ENCODE measurements at places on chromosomes 4 and X.

GRCh38 chrX:77009691-77010090, 437.5 kb upstream of the FGF16 start:
- no peak for DNase-seq

GRCh38 chrX:35670889-35671288, 127.3 kb upstream of the MAGEB16 start:
- DNase-seq: no peak

GRCh38 chrX:145953628-145954027, 136.0 kb downstream of the SLITRK2 start:
- DNase-seq: no peak

GRCh38 chrX:38008658-38009057, 2.3 kb downstream of the SYTL5 start:
- no peak for DNase-seq

- DNase-seq: no peak
Measured at GRCh38 chr4:170674176-170674575, 584.4 kb upstream of the AADAT start.

- no peak for DNase-seq
Measured at GRCh38 chr4:168528131-168528949, 31.5 kb downstream of the PALLD start.

DNA sequence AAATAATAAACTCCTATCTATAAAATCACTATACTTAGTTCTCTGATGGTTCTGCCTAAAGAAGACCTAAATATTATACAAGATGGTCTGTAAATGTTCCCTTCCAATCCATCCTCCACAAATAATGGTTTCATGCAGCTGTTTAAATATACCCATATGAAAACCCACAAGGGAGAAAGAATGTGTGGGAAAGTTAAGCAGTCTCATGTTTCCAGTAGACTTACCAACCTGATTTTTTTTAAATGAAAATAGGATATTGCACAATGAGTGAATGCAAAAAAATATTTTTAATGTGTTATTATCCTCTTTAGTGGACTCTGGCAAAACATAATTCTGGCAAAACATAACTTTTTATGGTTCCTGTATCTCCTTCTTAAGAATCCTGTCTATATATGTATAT, 23.3 kb downstream of the CAMK2D start:
- DNase-seq: no peak

DNA sequence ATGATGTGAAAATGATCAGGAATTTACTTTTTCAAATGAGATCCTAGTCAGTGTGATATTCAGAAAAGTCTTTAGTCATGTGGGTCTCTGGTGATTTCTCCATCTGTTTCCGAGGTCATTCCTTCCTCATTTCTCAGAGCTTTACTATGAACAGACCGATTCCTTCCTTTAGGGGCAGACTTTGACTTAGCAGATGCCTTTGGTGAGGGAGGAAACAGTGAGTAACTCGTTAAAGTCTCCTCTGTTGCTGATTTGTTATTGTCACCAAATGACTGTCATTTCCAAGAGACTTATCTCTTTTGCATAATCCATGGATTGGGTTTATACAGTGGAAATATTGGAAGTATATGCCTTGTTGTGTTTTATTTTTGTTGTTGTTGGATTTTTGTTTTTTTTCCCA, 76.2 kb upstream of the CD99 start:
- no peak for DNase-seq

DNA sequence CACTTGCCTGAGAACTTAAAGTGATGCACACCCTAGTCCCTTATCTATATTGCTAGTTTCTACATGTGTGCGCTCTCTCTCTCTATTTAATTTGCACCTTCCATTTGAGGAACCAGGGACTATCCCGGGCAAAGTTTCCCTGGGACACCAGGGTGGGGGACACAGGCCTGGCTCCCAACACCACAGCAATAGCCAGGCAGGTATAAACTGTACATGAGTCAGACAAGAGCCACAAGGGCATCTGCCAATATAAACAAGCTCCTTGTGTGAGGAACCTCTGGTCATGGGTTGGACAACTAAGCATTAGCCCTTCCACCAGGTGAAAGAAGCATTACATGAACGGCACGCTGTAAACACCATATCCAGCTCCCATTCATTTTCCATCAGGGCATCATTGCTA, 455.5 kb downstream of the STIM2 start:
- no peak for DNase-seq

DNA sequence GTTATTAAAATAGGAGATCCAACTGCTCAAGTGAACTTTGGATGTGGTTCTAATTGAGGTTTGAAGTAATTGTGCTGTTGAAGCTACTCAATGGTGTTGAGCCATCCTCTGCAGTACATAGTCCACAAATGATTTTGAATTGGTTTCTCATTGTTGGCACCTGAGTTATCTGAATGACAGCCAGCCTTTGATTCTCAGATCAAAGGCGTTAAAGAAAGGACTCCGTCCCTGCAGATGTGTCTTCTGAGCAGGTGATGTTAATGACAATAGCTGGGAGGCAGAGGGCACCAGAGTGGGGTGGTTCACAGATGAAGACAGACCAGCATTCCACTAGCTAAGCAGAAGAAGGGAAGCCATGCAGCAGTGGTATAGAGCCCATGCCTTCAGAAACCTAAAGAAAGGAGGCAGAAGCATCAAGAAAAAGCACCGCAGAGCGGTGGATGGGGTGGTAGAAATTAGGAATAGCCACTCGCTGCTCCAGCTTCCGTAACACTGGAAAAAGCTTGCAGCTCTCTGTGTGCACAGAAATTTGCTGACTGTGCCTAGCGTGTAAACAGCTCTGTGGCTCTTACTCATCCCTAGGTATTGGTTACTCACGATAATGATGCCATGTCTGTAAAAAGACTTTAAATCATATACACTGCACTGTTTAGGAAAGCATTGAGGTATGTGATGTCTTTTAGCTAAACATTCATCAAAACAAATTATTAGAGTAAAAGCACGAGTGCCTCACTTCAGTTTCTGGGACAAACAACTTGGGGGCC, 79.2 kb upstream of the CLCN4 start:
- no peak for DNase-seq

DNA sequence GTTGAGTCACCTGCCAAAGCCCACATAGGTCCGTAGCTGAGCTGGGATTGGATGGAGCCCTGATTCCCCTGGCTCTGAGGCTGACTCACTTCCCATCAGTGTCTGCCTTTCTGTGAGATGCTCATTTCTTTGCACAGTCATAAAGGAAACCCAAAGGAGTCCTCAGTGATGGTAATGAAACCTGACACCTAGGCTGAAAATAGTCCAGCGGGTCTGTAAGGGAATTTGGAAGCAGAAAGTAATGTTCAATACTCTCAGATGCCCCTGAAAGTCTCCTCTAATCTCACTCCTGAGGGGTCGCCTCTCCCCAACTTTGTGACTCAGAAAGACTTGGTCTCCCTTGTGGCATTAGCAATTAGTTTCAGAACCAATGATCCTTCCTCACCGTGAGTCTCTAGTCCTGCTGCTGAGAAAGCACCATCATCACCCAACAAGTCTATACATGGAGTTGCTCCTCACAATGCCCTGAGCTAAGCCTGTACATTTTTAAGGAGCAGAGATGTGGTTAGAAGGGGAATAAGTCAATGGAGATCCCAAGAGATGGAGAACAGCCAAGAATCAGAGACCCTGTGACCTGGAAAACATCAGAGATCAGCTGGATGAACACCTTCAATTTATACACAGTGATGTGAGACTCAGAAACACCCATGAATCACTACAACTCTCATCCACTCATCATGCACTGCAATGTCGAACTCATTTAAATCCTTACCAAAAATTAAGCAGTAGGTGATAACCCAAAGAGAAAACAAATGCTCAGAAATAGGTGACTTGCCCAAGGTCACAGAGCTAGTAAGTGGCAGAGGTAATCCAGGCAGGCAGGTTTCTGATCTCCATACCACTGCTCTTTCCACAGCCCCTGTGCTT, 219.0 kb upstream of the CPEB2 start:
- DNase-seq: no peak

DNA sequence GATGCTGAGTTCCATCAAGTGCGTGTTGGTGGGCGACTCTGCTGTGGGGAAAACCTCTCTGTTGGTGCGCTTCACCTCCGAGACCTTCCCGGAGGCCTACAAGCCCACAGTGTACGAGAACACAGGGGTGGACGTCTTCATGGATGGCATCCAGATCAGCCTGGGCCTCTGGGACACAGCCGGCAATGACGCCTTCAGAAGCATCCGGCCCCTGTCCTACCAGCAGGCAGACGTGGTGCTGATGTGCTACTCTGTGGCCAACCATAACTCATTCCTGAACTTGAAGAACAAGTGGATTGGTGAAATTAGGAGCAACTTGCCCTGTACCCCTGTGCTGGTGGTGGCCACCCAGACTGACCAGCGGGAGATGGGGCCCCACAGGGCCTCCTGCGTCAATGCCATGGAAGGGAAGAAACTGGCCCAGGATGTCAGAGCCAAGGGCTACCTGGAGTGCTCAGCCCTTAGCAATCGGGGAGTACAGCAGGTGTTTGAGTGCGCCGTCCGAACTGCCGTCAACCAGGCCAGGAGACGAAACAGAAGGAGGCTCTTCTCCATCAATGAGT, 46.6 kb downstream of the RHOH start:
- no peak for DNase-seq

DNA sequence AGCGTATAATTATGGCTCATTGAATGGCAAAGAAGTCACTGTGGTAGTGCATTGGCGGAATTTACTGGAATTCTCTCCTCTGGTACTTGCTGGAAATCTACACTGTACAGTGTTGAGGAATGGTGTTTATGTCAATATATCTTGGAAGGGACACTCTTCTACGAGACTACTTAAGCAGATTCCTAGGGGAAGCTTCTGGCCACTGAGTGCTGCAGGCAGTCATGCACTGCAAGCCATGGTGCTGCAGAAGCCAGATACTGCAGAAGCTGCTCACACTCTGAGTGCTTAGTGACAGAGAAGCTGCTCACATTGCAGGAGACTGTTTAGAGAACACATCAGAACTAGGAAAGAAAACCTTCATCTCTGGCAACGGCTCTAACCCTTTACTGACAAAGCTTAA, 725.0 kb downstream of the CCSER1 start:
- peak; percentile 28 for DNase-seq

- no peak for DNase-seq
Measured at GRCh38 chr4:8391972-8392371, 48.6 kb downstream of the ACOX3 start.

- DNase-seq: no peak
Measured at GRCh38 chr4:169152899-169153298, 117.9 kb downstream of the SH3RF1 start.

GRCh38 chr4:27308379-27308778, 447.7 kb downstream of the STIM2 start:
- DNase-seq: peak; percentile 38

- DNase-seq: no peak
Measured at GRCh38 chr4:149741186-149741831, 74.3 kb downstream of the IQCM start.

- DNase-seq: no peak
Measured at GRCh38 chrX:136121788-136122187, 25.5 kb upstream of the FHL1 start.

GRCh38 chrX:13110433-13111324, 66.3 kb upstream of the FAM9C start:
- DNase-seq: no peak

GRCh38 chrX:69238114-69238886, 73.0 kb upstream of the PJA1 start:
- DNase-seq: no peak

DNA sequence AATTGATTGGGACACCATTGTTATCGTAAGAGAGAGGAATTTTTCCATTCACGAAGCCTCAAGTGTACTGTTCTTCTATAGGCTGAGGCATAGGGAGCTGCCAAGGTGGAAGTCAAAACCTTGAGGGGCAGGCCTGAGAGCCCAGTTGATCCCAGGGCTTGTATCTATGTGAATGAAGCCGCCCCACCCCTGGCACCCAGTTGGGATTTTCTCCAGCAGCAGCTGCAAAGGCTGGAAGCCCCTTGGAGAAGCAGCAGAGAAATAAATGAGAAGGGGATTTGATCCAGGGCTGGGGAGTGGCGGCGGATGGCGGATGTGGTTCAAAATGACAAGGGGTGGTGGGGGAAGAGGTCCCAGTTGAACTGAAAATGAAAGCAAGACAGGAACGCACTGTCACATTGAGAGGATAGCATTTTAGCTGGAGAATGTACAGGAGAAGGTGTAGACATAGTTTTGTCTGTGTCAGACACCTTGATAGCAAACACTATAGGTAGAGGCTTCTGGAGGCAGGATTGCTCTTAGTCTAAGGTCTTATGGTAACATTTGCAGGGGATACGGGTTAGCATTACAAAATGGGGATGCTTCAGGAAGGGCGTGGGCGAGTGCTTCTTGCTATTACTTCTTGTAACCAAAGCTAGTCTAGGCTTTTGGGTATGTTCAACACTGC, 32.6 kb downstream of the DOCK11 start:
- no peak for DNase-seq

- DNase-seq: no peak
Measured at GRCh38 chrX:132741689-132742088, 216.7 kb downstream of the HS6ST2 start.

- DNase-seq: no peak
Measured at GRCh38 chr4:17616283-17616682, 1.8 kb downstream of the MED28 start.

DNA sequence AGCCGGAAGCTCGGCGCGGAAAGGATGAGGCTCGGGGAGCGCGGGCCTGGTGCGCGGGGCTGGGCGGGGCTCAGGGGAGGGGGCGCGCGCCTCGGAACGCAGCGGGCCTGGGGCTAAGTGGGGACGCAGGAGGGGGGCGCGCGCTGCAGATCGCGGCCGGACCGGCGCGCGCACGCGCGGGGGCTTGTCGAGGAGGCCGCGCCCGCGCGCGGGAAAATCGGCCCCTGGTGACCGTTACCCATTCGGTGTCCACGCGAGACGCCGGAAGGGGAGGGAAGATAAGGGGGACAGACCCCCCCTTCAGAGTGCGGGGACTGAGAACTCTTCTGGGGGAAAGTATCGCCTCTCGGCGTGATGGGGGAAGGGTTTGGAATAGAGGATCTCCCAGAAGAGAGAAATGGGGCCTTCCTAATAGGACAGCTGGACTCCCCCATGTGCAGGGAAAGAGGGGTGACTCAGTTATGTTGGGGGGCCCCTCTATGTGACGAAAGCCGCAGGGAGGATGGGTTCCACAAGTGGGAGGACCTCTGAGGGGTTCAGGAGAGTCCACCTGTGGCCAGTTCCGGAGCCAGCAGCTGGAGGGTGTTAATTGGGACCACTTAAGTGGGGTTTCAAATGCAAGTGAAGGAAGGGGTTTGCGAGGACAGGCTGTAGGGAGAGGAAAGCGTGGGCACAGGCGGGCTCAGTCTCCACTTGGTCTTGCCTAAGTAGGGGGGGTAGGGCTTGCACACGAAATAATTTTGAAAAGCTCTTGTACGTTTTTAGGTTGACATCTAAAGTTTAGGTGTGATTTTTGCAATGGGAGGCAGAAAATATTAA, 584 bp downstream of the SUV39H1 start:
- DNase-seq: no peak

DNA sequence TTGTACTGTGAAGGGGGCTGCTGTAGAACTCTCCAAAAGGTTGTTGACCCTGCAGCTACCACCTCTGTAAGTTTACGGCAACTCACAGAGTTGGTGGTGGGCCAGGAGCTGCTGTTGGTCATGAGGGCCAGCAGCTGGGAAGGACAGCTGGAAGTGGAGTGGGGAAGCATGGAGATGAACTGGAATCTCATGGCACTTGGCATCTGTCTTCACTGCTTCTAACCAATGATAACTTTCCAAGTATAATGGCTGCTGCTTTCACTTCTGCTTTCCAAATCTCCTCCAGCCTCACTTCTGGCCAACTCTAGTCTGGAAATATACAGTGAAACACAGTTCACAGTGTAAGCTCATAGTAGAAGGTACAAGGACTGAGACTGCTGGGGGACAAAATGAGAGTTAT, 126.5 kb upstream of the INTU start:
- no peak for DNase-seq

GRCh38 chr4:75612306-75612705, 18.0 kb downstream of the CDKL2 start:
- DNase-seq: no peak
